ENCODE measurements at places on chromosomes 1 and 21.
A peak's percentile ranks its signal among the peaks of the same experiment; 100 is the strongest.

GRCh38 chr1:186849271-186849671 is 20.5 kb downstream of the PLA2G4A start:
- DNase-seq = no peak

DNA sequence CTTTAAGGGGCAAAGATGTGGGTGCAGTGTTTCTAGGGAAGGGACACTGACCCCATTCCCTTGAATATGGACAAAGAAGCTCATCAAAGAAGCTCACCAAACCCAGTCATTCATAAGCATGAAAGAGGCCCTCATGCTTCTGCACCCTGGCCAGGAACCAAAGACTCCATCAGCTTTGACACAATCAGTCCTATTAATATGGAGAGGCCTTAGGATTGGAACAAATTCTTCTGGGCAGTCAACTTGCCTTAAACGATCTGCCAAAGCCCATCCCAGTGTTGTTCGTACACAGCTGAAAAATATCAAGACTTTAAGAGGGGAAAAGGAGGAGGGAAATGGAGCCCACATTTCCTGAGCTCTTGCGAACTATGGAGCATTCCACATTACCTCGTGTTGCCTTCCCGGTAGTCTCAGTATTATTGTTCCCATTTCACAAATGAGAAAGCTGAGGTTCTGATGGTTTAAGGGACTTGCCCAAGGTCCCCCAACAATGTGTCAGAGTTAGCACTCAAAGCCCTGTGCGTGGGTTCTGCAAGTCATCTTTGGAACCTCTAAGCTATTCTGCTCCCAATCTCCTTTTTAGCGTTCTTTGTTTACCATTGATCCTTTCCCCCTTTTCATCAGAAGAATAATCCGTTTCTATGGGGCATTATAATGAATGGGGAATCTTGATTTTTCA is 161.9 kb downstream of the ZBTB18 start:
- DNase-seq = no peak

- DNase-seq = peak; percentile 78
Measured at GRCh38 chr21:42923553-42924432, 1.6 kb downstream of the ERVH48-1 start.

DNA sequence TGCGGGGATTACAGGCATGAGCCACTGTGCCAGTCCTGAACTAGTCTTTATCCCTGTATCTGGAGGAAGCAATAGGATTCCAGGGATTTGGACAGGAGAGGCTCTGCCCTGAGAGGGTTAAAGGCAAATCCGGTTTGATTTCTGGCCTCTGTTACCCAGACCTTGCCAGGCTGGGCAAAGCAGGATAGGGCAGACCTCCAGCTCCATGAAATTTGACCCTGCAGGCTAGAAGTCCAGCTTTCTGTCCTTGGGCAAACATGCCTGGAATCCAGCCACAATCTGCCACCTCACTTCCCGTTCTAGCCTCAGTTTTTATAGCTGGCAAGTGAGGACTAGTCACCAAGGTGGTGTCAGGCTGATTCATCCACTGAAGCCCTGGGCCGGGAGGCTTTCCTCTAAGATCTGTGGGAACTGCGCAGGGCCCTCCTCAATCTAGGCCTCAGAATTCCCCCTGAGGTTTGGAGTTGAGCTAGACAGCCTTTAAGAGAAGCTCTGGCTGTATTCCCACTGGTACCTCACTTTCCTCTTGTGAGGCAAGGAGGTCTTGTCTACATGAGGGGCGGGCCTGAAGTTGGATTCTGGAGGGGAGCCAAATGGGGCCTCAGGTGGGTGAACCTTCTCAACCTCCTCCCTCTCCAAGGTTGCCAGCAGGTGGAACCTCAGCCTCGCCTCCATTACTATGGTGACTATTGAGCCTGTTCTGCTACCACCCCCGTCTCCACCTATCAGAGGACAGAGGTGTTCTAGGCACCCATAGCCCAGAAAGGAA is 7.0 kb upstream of the P3R3URF start:
- DNase-seq = no peak

DNA sequence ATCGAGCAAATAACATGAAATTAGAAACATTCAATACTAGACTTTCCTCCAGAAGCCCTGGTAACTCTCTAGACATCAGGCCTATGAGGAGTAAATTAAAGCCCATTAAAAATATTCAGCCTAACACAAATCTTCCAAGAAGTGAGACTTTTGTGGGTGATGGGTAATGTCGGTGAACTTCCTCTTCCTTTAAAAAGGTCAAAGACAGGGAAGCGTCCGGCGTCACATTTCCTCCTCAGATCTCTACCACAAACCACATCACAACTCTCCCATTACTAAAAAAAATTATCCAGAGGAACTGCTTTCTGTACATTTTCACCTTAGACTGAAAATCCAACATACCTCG is 1.4 kb downstream of the EIF4G3 start:
- DNase-seq = no peak

DNA sequence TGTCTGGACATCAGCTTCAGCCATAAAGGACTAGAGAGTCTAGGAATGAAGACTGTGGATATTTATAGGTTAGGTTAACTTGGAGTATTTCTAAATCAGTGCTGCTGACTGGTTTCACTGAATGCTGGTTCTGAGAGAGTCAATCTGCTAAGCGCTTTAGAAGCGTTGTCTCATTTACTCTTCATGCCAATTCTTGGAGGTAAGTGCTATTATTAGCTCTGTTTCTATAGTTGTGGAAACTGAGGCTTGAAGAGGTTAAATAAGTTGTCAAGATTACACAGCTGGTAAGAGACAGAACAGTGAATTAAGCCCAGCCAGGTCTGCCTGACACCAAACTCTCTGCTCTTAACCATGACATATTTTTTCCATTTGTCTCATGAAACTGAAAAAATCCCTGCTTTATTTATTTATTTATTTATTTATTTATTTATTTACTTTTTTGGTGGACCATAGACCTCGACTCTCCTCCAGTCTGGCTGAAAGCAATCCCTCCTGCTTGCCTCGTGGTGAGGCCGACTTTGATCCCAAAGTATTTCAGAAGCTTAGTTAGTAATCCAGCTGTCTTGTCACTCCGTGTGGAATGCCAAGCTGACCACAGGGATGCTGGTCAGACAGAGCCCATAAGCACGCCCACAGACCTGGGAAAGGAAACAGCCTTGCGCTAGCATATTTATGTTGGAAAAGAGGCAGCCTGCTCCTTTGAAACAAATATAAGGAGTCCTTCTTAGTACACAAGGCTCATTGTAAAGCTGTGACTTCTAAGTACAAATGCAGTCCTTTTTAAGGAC is 16.9 kb downstream of the NTMT2 start:
- DNase-seq = no peak

GRCh38 chr1:119475866-119476439 is 31.1 kb upstream of the HSD3B1 start:
- DNase-seq = peak; percentile 61

- no peak for DNase-seq
Measured at GRCh38 chr1:183632964-183633363, 2.6 kb downstream of the ARPC5 start.

DNA sequence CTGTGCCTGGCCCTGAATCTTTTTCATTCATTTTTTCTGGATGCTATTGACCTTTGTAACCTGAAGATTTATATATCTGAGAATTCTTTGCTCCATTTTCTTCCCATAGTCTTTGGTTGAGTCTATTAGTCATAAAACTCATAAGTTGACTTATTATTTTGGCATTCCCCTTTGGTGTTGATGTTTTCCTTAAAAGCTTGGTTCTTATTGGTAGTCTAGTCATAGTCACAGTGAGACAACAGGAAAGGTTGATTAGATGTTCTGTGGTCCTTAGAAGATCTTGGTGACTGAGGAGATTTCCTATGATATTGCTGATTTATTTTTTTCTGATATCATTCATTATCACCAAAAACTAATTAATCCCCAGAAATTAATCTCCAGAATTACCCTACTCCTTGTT is 86.2 kb downstream of the PTPRC start:
- DNase-seq = no peak

DNA sequence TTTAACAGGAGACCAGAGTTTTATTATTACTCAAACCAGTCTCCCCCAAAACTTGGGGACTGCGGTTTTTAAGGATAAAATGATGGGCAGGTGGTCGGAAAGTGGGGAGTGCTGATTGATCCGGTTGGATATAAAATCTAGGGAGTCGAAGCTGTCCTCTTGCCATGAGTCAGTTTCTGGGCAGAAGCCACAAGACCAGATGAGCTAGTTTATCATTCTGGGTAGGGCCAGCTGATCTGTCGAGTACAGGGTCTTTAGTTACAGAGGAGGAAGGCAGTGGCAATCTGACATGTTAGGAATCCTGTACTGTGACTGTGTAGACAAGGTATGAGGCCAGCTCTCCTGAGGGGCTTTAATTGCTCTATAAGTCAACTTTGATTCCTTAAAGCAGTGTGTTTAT is 22.9 kb upstream of the FOXE3 start:
- no peak for DNase-seq

DNA sequence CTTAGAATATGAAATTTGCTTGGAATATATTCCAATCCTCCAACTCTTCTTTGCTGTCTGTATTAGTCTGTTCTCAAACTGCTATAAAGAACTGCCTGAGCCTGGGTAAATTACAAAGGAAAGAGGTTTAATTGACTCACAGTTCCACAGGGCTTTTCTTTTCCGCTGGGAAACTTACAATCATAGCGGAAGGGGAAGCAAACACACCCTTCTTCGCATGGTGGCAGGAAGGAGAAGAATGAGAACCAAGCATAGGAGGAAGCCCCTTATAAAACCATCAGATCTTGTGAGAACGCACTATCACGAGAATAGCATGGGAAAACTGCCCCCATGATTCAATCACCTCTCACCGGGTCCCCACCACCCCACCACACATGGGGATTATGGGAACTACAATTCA is 14.8 kb downstream of the CENPF start:
- no peak for DNase-seq

- DNase-seq = no peak
Measured at GRCh38 chr21:17269760-17270159, 243.1 kb upstream of the CXADR start.

GRCh38 chr1:53411541-53412152 is 47.6 kb upstream of the DMRTB1 start:
- DNase-seq = no peak

- DNase-seq = no peak
Measured at GRCh38 chr1:205247130-205247921, 19.6 kb downstream of the TMCC2 start.

DNA sequence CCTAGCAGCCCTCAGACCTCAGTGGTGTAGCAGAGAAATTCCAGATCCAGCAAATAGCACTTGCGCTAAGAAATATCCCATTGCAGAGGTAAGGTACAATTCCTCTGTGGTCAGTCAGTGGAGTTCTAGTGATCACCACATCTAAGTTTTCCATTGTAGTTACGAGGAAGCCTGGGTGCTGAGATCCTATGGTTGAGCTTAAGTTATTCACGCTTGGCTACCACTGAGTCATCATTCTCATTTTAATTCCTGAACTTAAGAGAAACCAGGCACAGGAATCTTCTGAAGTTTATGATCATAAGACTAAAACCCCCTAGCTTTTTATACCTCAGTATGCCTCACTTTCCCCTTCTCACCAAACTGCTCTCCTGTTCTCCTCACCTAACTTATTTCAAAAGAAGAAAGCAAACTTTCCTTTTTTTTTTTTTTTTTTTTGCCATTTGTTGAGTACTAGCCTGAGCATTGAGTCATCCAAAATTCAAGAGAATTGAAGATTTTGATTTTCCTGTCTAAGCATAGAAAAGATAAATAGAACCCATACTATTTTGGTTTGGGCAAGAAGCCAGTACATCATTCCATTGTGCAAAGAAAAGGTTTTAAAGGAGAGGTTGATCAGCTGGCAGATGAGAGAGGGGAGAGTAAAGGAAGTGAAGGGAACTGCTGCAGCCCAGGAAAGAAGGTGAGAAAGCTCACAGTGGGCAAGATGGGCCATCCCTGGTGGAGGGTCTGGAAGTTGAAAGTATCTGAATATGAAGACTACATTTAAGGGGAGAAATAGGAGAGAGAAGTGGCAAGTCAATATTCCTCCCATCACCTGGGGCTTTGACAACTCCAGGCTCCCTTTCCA is 39.9 kb downstream of the SERBP1 start:
- DNase-seq = no peak

- DNase-seq = no peak
Measured at GRCh38 chr1:211013346-211014240, 120.4 kb downstream of the KCNH1 start.

- no peak for DNase-seq
Measured at GRCh38 chr1:221824025-221824424, 82.1 kb upstream of the DUSP10 start.

- DNase-seq = no peak
Measured at GRCh38 chr1:223326776-223327175, 37.2 kb downstream of the SUSD4 start.

- DNase-seq = no peak
Measured at GRCh38 chr1:161223805-161224694, 622 bp upstream of the APOA2 start.

DNA sequence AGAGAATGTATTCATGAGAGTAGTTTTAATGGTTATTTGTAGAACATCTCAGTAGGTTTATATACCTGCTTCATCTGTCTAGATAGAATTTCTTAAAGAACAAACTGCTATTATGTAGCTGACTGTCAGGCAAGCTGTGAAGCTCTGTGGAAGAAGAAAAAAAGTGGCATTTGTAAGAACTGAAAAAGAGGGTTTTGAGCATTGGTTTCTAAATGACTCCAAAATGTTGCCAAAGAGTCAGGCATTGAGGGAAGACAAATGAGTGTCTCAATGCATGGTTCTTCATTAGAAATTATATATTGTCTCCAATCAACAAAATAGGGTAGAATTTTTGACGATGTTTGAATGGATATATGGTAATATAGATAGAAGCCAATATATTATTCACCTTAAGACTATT is 1276.1 kb downstream of the KCNT2 start:
- no peak for DNase-seq

DNA sequence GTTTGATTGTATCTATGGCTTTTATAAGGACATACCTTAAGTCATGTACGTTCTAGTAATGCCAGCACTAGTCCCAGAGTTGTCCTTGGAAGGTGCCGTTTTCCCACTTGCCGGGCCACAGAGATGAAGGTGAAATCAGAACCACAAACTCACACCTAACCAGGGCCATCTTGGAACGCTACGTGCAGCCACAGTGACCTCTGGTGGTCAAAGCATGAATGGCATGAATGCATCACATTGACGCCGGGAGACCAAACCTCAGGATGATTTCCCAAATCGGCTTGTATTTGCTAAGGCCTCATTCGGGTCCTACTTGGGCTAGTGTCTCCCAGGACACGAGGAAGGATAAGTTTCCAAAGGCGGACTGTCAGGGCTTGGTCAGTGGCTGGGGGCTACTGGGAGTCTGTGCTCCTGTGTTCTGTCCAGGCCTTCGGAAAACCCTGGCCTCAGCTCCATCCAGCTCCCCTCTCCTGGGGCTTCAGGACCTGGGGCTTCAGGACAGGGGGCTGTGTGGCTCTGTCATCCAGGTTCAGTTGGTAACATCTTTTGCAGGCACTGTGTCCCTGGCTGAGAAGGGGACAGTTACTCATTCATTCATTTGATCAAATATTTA is 260.5 kb downstream of the PRDM2 start:
- DNase-seq = peak; percentile 85

- DNase-seq = no peak
Measured at GRCh38 chr1:180952657-180953013, 39.9 kb downstream of the KIAA1614 start.
